ENCODE measurements at places on chromosomes 11 and 22. TPM values are rescaled to one million over a fixed set of nuclear protein-coding genes. Genes with fewer than 3 reads are reported as not detected.

OTOG gene
- total RNA-seq = not detected

KDELR3 gene
- total RNA-seq = 43.8 TPM

CCND1 gene
- total RNA-seq = 336 TPM

NRGN gene
- not detected for total RNA-seq

SLC6A5 gene
- not detected for total RNA-seq

All from bronchial smooth muscle cell (primary cell).